ENCODE measurements at places on chromosomes 2 and 18.

- peak; percentile 99 for DNase-seq
These were observed 17.2 kb upstream of the C2orf74 start for GRCh38 chr2:61144697-61145268.

DNA sequence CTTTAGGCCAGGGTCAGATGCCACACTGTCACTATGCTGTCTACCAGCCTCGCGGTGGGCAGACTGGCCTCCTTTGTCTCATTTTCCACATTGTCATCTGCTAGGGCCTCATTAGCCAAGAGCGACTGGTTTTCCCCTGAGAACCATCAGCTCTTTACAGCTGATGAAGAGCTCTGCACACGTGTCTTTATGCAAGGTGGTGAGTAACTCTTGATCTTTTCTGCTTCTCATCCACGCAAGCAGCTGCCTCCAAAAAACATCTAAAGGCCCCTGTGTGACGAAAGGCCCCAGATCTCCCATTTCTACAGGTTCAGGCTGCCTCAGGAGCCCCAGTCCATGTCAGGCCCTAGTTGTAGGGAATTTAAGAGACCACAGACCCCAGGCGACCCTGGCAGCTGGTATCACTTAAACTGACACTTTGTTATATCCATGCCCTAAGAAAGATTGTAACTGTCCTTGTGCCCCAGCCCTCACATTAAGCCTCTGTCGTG lies 52.9 kb downstream of the DPYSL5 start:
- no peak for DNase-seq

DNA sequence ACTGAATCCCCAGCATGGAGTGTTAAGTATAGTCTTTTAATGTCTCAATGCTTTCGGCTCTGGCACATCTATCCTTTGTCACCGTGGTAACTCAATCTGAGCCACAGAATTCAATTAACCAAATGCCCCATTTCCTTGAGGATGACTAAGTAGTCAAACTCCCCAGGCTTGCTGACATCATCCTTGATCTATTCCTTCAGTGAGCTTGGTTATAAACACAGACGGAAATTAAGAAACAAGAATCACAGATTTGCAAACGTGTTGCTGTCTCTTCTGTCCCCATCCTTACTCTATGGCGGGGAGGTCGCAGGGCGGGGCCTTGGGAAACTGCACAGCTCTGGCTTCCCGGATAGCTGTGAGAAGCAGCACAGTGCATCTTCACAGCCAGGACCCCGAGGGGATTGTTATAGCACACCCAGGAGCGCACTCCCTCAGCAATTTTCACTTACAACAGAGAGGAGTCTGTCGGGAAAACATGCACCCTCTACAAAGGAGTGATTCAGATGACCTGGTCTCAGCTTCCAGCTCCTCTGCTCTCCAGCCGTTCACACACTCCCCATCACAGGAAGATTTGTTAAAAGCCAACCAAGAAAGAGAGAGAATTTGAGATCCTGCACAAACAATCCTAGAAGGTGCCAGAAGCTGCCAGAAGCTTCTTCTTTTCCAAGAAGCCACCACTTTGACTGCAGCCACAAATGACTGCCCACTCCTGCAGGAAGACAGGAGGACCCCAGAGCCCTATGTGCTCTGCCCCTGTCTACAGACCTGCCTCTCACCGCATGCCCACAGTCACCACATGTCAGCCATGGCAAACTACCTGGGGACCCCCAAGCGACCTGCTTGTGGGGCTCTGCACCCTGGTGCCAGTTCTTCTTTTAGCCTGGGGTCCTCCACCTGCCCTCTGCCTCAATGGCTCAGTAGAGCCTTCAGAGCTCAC lies 44.9 kb upstream of the YWHAQ start:
- DNase-seq = no peak

GRCh38 chr2:64498438-64498837 lies 25.7 kb upstream of the AFTPH start:
- DNase-seq = no peak

DNA sequence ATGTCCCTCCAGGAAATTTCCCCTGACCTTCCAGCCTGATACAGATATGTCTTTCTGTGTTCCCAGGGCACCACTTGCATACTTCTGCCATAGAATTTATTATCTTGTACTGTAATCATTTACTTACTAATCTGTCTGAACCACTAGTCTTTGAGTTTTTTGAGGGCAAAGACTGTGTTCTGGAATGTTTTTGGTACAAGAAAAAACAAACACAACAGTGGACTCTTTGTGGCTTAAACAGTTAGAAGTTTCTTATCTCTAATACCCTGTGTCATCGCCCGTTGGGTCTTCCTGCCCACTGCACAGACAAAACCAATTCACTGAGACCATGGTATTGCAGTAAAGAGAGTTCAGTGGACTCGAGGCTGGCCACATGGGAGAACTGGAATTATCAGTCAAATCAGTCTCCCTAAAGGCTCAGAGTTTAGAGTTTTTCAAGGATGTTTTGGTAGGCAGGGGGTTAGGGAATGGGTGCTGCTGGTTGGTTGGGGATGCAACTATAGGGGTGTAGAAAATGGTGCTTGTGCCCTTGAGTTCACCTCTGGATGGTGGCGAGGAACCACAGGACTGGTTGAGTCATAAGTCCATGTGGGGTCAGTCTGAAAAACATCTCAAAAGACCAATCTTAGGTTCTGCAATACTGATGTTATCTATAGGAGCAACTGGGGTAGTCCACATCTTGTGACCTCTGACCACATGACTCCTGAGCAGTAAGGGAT lies 20.3 kb downstream of the RALB start:
- no peak for DNase-seq

- no peak for DNase-seq
These were observed 246.8 kb upstream of the TNP1 start for GRCh38 chr2:217106650-217107014.

Measured in iPS DF 6.9 (cell line).